NCI-H2107 (cell line): ENCODE measurements at places on chromosomes 11 and 22.
A peak's percentile ranks its signal among the peaks of the same experiment; 100 is the strongest.

- peak; percentile 78 for DNase-seq
These were observed at the start of gene RDX for GRCh38 chr11:110296226-110297075. Gene RDX, minus strand, starts transcription at chr11:110296614. Its CDS starts 16,922 bp downstream, at chr11:110279692.

GRCh38 chr11:18700375-18700774 lies 1.8 kb downstream of the TMEM86A start:
- no peak for DNase-seq

GRCh38 chr22:24026733-24027132 lies 15.6 kb downstream of the CABIN1 start:
- DNase-seq = no peak

DNA sequence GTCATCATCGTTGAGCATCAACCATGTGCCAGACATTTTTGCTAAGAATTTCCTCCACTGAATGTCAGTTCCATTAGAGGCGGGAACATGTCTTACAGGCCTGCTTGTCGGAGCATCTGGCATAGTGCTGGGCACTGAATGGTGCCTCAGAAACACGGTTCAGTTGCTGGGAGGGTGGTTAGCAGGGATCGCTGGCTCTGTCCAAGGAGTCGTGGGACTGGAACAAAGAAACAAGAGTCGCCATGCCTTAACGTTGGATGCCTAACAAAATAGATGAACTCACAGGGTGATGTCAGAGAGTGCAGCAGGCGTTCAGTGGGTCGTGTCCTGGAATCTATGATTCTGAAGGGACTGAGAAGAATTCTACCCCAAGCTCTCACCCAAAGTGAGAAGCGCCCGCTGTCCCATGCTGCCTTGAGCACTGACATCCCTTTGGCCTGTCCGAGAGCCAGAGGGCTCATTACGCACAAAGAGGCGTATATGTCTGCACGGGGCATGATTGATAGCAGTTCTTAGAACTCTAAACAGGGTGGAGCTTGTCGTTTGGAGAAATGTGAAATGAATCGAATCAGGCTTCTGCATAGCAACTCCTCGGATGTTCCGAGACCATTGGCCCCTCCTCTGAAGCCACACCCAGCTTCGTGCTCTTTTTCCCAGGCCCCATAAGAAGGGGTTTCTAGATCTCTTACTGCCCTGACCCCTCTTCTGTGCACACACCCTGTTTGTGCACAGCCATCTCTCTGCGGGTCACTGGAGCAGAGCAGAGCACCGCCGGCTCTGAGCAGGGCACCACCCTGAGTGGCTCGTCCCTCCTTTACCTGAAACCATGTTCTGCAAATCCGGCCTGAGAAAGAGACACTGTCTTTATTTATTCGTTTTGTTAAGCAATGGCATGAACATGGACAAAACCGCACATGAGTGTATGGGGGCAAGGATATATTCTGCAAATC lies 113.1 kb upstream of the B3GAT1 start:
- no peak for DNase-seq

DNA sequence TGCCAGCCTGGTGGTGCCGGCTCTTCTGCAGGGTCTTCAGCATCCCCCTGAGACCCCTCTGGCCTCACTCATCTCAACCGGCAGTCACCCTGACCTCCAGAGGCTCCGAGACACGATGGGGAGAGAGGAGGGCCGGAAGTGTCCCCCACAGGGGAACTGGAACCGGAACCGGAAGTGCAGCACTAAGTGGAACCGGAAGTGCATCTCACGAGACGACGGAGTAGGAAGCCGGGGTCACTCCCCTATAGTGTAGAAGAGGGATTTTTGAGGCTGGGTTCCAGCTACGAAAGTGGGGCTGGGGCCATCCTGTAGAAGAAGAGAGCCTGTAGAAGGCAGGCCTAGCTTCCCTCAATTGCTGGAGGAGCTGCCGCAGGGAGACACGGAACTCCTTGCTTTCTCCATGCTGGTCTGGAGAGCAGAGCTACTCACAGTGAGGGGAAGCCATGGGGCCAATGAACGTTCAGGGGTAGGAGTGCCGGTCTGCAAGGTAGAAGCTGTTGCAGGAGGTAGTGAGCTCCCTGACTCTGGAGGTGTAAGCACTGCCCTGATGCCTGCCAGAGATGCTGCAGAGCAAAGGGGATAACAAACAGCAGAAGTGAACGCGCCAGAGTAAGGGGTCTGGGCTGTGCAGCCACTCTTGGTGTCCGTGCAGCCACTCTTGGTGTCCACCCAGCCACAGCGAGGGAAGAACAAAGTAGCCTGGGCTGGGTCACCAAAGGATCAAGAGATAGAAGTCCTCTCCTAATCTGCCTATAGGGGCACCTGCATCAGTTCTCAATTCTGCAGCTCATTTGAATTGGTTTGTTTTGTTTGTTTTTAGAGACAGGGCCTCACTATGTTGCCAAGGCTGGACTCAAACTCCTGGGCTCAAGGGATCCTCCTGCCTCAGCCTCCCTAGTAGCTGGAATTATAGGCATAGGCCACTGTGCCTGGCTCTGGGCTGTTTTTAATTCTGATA lies 21.9 kb downstream of the SCUBE1 start:
- DNase-seq = no peak

- DNase-seq = no peak
These were observed 13.5 kb downstream of the CD59 start for GRCh38 chr11:33722590-33723234.

- DNase-seq = no peak
These were observed 1.3 kb upstream of the PPP2R5B start for GRCh38 chr11:64923151-64923661.
